ENCODE measurements at places on chromosomes 3 and 15. TPM values are rescaled to one million over a fixed set of nuclear protein-coding genes. Genes with fewer than 3 reads are reported as not detected.

GRCh38 chr15:71103102-71103676 lies 12.1 kb upstream of the THSD4 start:
- DNase-seq = no peak

DNA sequence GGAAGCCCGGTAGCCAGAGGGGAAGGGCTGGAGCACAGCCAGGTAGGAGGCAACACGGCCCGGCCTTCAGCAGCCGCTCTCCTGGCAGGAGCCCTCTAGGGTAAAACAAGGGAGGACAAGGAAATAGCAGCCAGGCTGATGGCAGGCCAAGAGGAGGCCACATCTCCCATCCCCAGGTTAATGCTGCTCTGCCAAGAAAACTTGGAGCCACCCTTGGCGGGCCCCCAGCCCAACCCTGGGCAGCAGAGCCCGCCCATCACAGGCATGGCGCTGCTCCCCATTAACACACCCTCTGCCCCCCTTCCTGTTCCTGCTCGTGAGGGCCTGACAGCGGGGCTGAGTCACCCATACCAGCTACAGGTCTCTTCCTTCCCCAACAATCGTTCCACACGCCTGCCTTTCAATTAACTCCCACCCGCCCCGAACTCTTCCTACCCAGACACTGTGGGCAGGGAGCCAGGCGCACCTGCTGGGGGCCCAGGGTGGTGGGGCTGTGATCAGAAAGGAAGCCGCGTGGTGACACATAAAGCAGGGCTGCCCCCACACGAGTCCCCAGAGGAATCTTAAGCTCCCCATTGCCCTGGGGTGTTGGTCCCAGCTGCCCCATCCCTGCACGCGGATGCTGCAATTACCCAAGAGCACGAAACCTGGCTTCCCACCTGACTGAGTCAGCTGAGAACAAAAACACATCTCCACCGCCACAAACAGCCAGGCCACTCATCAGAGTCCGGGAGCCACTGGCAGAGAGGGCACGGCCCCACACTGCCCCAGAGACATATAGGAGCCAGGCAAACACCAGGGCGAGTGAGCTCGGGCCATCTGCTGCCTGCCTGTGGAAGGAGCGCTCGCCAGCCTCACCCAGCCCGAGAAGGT lies at the start of gene C15orf62:
Gene C15orf62, plus strand, starts transcription at position 707 of the 873 bp plus-strand sequence. CDS start 516 bp downstream, outside the sequence.
- no peak for DNase-seq

GRCh38 chr3:165156757-165157420 lies 39.3 kb downstream of the SLITRK3 start:
- DNase-seq = no peak

DNA sequence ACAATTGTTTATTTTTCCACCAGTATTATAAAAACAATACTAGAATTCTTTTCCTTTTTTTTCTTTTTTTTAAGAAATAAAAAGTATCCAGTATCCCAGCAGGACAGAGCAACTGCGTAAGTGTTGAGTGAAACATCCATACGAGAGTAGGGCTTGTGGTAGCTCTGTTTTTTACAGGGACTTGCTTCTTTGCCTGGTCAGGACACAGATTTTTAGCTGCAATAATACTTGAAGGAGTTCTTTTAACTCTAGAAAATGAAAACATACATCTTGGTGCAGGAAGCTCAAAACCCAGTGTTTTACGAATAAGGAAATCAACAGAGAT lies 297.7 kb upstream of the NR2E3 start:
- DNase-seq = no peak

- DNase-seq = no peak
Observed at GRCh38 chr3:53171827-53172505, 11.0 kb downstream of the PRKCD start.

DNA sequence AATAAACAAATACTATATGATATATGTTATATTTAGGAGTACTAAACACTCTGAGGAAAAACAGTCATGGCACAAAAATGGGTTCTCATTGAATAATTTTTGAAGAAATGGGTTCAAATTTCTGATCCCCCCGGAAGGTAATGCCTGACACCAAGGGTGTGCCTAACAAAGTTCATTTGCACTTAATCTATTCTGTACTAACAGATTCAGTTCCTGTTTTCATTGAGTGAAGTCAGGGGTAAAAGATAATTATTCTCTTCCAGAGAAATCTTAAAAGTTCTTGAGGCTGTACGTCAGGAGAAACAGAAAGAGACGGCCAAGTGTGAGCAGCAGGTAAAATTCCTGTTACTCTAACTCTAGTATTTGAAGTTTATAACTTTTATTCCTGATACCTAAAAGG lies 34.5 kb upstream of the TMEM42 start:
- no peak for DNase-seq

GRCh38 chr3:100759950-100760349 lies 50.7 kb downstream of the TFG start:
- no peak for DNase-seq

Gene IL17RE
- total RNA-seq = 1.2 TPM

Gene MANF
- 25.5 TPM for total RNA-seq
